ENCODE measurements at places on chromosomes 7 and 10. TPM values are rescaled to one million over a fixed set of nuclear protein-coding genes. Genes with fewer than 3 reads are reported as not detected.

DNA sequence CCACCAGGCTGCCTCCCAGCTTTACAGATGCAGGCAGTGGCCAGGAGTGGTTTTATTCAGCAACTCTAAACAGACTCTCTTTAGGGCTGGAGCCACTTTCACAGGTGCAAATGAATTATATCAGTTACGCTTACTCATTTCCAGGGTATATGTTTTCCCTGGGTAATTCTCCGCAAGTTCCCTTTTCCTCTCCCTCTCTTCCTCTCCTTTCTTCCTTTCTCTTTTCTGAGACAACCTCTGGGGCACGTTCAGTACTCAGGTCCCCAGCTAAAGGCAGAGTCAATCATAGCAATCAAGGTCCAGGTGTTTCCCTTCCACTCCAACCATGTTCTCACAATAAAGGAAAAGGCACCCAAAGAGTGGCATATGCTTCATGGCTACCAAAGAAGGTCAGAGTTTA, 41.3 kb downstream of the PDLIM1 start:
- peak overlapping the region; percentile 79 for H3K27ac ChIP-seq
- no peak for DNase-seq
- no peaks in the 10 kb centered on the region for H3K36me3 ChIP-seq
- no peaks in the 10 kb centered on the region for H3K27me3 ChIP-seq
- peaks cover 60% of the 10 kb centered on the region for H3K4me1 ChIP-seq

DNA sequence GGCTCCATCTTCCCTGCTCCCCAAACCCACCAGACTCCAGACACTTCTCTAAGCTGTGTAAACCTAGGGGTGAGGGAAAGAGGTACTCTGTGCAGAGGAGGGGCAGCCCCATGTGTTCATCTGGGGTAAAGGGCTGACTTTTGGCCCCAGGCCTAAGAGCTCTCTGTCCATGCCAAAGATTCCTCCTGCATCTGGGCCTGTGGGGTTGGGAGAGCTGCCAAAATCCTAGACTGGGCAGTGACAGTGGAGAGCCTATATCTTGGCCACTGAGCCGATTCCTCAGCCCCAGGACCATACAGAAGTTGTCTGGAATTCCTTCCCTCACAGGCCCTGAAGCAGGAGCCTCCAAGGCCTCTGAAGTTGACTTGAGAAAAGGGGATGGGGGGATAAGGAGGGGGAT, 25.3 kb upstream of the LEP start:
- H3K36me3 ChIP-seq: no peaks in the 10 kb centered on the region
- DNase-seq: peak; percentile 20
- no peak overlapping the region for H3K4me3 ChIP-seq
- H3K27ac ChIP-seq: no peak overlapping the region

DNA sequence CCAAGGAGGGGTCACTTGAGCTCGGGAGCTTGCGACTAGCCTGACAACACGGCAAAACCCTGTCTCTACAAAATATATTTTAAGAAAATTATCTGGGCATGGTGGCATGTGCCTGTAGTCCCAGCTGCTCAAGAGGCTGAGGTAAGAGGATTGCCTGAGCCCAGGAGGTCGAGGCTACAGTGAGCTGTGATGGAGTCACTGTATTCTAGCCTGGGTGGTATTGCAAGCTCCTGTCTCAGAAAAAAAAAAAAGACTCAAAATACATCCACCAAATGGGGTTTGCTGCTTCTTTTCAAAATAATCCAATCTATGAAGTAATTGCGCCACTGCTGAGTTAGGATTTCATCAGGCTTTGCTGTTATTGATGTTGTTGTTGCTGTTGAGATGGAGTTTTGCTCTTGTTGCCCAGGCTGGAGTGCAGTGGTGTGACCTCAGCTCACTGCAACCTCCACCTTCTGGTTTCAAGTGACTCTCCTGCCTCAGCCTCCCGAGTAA, 11.1 kb upstream of the VIM start:
- no peaks in the 10 kb centered on the region for H3K4me1 ChIP-seq
- DNase-seq: no peak
- no peaks in the 10 kb centered on the region for H3K27me3 ChIP-seq
- H3K27ac ChIP-seq: peak overlapping the region; percentile 79
- no peaks in the 10 kb centered on the region for H3K36me3 ChIP-seq
- no peak overlapping the region for H3K4me3 ChIP-seq

DNA sequence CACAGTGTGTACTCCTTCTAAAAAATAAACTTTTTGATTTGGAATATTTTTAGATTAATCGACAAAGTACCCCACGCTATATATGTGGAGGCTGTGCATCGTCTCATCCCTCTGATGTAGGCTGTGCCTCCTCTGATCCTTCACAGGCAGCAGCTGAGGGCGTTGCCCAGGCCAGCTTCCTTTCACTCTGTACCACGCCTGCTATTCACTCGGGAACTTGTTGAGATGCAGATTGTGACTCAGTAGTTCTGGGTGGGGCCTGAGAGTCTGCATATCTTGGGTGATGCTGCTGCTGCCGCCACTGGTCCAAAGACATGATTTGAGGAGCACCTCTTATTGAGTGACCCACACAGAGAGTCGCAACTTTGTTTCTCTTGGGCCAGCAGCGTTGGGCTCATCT, 7.9 kb upstream of the C10orf120 start:
- no peak overlapping the region for H3K27ac ChIP-seq
- no peaks in the 10 kb centered on the region for H3K36me3 ChIP-seq
- H3K4me1 ChIP-seq: peaks cover 13% of the 10 kb centered on the region

GRCh38 chr10:112852306-112852705, 97.7 kb upstream of the TCF7L2 start:
- H3K4me1 ChIP-seq: no peaks in the 10 kb centered on the region
- H3K27ac ChIP-seq: no peak overlapping the region
- no peak for DNase-seq
- no peaks in the 10 kb centered on the region for H3K36me3 ChIP-seq
- no peak overlapping the region for H3K4me3 ChIP-seq

DNA sequence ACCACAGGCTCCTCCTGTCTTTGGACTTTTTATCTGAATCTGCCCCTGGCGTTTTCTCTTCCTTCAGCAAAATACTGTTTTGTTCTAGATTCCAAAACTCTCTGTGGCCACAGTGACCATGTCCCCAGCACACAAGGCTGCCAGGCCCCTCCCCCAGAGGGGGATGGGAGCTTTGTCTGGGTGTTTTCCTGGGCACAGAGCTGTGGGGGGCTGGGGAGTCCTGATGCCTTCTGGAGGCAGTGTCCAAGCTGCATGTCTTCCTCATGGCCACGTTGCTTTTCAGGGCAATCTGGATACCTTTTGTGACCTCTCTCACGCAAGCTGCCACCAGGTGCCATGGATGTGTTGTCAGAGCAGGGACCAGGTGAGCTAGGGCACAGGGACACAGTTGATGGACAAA, 26.2 kb downstream of the ANTXRL start:
- H3K27me3 ChIP-seq: no peaks in the 10 kb centered on the region
- no peaks in the 10 kb centered on the region for H3K4me1 ChIP-seq
- no peak overlapping the region for H3K4me3 ChIP-seq
- no peak overlapping the region for H3K27ac ChIP-seq
- no peak for DNase-seq
- no peaks in the 10 kb centered on the region for H3K36me3 ChIP-seq

- H3K4me3 ChIP-seq: peak overlapping the region; percentile 12
- H3K27ac ChIP-seq: peak overlapping the region; percentile 7
- peaks cover 2% of the 10 kb centered on the region for H3K4me1 ChIP-seq
- H3K36me3 ChIP-seq: peaks cover 16% of the 10 kb centered on the region
- no peak for DNase-seq
These were observed 8.5 kb downstream of the NT5C2 start for GRCh38 chr10:103184615-103185014.

Gene AKR1C4
- not detected for total RNA-seq

Gene FAM185A
- 7.4 TPM for total RNA-seq

Gene HSPA14
- 7.4 TPM for total RNA-seq

Gene CDC14C
- total RNA-seq: not detected
